Stimulated activated CD4-positive, alpha-beta T cell treated with anti-CD3 and anti-CD28 coated beads, Interleukin-1b, Interleukin-23, amount 100 ng/mL, for 4 hours (primary cell): ENCODE measurements at places on chromosomes 12 and 14.

- no peak for DNase-seq
Observed at GRCh38 chr12:114789276-114789675, 105.3 kb upstream of the TBX3 start.

GRCh38 chr12:116590561-116590960 lies 31.4 kb downstream of the MAP1LC3B2 start:
- DNase-seq, result no peak

- DNase-seq, result no peak
Observed at GRCh38 chr12:124380796-124381455, 86.0 kb downstream of the RFLNA start.

GRCh38 chr12:11652351-11653040 lies 3.0 kb downstream of the ETV6 start:
- no peak for DNase-seq

- DNase-seq, result no peak
Observed at GRCh38 chr12:68827895-68828671, 20.1 kb downstream of the MDM2 start.

DNA sequence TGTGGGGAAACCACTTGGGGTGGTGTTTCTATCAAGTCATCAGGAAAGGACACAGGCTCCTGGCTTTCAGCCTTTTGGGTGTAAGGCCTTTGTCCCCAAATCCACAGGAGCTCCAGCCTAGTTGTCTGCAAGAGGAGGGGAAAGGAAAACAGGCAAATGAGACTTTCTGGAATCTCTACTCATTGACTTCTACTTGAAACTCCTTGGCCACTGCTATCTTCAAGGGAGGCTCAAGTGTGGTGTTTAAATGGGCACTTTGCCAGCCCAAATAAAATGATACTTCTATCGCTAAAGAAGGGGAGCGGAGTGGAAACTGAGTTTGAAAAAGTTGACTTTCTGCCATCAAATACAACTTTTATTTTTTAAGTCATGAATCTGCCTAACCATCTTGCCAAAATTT lies 445.9 kb upstream of the RGS6 start:
- no peak for DNase-seq

DNA sequence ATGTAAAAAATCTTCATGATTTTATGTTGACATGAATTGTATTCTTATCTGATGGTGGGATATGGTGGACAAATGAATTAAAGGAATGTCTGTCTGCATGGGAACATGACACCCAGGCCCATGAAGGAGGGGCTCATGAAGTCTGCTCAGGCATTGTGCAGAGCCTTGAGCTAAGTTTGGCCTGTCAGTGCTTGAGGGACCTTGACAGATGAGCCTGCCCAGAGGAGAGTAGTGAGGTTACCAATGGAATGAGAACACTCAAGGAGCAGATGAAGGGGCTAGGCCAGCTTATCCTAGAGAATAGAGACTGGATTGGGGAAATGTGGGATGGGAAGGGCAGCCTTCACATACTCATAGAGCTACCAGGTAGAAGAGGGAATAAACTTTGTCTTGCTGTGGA lies 68.8 kb downstream of the TMX1 start:
- DNase-seq, result no peak

DNA sequence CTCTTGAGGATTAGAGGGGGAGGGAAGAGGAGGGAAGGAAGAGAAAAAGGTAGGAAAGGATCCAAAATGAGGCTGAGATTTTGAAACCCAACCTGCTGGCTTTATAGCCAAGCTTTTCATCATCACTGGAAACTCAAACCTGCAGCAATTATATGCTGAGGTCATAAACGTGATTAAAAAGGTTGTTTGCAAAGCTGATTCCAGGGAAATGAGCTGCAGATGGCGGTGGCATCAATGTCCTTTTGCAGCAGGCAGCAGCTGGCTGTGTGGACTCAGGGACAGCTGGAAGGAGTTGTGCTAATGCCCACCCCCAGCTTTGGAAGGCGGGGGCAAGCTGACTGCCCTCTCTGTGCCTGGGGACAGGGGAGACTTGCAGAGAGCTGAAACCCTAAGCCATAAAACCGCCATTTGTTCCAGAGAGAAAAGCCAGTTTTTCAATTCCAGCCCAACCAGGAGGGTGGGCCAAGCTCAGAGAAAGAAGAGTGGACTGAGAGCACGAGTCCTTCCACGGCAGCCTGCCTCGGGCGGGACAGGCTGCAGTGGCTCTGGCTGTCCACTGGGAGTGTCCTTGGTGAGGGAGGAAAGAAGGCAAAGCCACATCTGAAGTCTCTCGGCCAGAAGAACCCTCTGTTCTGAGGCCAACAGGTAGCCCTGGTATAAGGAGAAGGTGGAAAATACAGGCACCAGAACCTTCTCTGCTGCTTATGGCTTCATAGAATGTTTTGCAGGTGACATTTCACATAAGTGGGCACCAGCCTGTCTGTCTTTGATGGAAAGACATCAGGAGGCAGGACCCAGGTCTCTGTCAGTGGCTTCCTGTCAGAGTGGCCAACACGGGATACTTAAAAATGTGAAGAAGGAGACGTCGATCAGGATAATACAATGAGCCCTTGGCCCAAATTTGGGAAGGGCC lies 90.7 kb downstream of the SINHCAF start:
- no peak for DNase-seq

- no peak for DNase-seq
Observed at GRCh38 chr14:71414631-71415403, 507.6 kb downstream of the PCNX1 start.

- no peak for DNase-seq
Observed at GRCh38 chr12:126424696-126425095, 1359.5 kb downstream of the AACS start.

DNA sequence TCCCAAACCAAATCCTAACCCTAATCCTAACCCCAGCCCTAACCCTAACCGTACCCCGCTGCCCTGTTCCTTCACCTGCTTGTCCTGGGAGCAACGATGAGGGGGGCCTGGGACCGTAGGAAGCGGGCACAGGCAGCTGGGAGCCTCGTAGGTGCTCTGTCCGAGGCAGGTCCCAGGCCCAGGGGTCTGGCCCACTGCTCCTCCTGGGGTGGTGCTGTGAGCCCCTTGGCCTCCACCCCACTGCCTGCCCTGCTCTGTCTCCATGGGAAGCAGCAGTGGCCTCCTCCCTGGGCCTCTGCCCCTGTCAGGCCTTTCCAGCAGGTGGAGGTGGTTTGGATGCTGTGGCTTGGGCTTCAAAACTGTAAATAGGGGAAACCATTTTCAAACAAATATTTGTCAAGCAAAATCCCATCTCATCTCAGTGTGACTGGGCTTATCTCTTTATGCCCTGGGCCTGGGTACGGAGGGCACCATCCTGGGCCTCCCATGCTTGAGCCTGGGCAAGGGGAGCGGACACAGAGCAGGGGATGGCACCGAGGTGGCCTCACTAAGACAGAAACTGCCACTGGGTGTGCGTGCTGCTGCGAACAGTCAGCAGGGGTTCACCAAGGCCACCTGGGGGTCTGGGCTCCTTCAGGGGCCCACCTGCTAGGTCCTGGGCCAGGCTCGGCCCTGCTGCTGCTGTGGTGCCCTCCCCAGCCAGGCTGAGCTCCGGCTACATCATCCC lies 3.7 kb upstream of the BEGAIN start:
- DNase-seq, result no peak

DNA sequence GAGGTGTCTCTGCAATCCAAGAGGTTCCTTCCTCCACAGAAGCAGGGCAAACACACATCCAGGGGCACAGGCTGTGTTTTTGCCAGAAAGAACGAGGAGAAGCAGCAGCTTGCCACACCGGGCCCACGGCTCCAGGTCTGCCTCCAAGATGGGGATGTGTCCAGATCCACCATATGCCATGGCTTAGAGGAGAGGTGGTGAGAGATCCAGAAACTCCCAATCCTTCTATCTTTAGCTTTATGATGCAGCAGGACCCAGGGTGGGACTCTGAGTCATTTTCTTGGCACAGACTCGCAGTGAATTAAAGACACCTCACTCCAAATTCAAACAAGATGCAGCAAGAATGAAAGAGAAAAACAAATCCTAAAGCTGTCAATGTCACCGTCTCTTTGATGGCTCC lies 481.4 kb upstream of the TMEM132C start:
- no peak for DNase-seq

GRCh38 chr12:63021116-63021515 lies 86.2 kb upstream of the PPM1H start:
- no peak for DNase-seq

DNA sequence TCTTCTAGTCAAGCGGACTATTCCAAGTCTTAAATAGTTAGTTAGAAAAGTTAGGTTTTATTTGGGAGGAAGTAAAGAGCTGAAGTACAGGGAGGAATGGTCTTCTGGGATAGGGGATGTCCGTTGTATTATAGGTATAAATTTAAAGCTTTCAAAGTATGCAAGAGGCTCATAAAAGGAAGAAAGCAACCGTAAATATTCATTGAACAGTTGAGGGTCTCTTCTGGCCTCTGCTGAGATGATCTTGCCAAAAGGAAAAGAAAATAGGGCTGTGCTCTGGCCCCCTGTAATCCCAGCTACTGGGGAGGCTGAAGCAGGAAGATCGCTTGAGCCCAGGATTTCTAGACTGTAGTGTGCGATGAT lies 377 bp upstream of the TIMELESS start:
- no peak for DNase-seq

GRCh38 chr12:48070033-48070432 lies 35.8 kb downstream of the SENP1 start:
- no peak for DNase-seq

DNA sequence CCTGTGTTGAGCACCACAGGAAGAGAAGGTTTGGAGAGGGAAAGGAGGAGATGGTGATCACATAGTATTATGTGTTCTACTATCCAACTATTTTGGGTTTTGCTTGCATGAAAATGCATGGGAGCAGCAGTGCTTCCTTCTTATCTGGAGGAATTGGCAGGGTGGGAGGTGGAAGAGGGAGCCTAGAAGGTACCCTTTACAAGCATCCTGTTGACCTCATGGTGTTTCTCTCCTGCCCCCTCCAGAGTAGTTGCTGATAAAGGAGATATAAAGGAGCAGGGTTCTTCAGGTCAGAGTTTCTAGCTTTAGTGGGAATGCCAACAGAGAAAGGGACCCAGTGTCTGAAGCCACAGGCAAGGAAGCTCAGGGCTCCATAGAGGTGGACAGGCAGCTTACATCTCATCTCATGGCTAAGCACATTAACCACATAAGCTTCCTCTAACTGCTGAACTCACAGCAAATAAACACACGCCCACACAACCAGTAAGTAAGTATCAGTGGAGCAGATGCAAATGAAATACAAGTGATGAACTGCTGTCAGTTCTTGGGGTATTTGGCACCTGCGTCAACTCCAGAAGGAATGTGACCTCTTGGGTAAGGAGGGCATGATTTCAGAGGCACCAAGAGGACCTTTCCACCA lies 174.2 kb upstream of the SLC38A2 start:
- no peak for DNase-seq

GRCh38 chr12:4024701-4025100 lies 151.5 kb upstream of the PARP11 start:
- DNase-seq, result no peak

DNA sequence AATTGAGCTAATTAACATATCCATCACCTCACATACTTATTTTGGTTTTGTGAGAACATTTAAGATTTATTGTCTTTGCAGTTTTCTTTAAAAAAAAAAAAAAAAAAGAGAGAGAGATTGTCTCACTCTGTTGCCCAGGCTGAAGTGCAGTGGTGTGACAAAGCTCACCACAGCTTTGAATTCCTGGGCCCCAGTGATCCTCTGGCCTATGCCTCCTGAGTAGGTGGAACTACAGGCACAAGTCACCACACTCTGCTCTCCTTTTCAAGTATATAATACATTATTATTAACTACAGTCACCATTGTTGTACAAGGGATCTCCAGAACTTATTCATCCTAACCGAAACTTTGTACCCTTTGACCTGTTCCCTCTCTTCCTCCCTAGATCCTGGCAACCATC lies 64.0 kb downstream of the NUMB start:
- DNase-seq, result no peak

GRCh38 chr14:53956427-53957201 lies at the start of gene BMP4:
Gene BMP4 (minus strand): TSS chr14:53956825. CDS start chr14:53952222, 4,603 bp downstream.
- DNase-seq, result no peak

GRCh38 chr14:37709419-37710195 lies 114.2 kb downstream of the TTC6 start:
- no peak for DNase-seq

DNA sequence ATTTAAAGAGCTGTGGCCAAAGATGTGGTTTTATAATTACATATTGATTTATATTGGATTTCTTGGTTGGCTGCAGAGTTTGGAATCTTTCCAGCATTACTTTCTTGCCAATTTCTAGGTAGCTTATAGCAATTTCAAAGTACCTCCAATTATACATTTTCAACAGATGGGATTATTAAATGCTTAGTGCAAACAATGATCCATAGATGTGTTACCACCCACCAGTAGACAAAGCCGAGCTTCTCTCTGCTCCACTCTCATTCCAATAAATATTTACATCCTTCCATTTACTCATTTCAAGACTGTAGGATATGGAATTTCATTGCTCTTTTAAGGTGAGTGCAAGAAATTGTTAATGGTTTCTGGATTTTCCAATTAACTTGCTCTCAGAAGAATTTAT lies 21.6 kb upstream of the TMCC3 start:
- DNase-seq, result no peak

- no peak for DNase-seq
Observed at GRCh38 chr12:2341871-2342270, 289.1 kb downstream of the CACNA1C start.

DNA sequence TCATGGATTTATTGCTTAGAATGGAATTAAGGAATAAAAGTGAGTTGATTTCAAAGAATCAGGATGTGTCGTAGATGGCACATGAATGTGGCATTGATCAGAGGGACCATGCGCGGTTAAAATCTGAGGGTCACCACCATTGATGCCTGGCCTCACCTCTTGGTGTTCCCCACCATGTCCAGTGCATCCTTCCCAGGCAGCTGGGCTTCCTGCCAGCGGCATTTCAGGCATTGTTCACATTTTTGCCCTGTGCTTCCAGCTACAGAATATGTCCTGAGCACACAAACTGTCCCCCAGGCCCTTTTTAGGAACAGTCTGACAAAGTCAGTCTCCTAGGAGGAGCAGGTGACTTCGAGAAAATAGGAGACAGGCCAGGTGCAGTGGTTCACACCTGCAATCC lies 42.0 kb upstream of the TSPAN9 start:
- DNase-seq, result no peak

DNA sequence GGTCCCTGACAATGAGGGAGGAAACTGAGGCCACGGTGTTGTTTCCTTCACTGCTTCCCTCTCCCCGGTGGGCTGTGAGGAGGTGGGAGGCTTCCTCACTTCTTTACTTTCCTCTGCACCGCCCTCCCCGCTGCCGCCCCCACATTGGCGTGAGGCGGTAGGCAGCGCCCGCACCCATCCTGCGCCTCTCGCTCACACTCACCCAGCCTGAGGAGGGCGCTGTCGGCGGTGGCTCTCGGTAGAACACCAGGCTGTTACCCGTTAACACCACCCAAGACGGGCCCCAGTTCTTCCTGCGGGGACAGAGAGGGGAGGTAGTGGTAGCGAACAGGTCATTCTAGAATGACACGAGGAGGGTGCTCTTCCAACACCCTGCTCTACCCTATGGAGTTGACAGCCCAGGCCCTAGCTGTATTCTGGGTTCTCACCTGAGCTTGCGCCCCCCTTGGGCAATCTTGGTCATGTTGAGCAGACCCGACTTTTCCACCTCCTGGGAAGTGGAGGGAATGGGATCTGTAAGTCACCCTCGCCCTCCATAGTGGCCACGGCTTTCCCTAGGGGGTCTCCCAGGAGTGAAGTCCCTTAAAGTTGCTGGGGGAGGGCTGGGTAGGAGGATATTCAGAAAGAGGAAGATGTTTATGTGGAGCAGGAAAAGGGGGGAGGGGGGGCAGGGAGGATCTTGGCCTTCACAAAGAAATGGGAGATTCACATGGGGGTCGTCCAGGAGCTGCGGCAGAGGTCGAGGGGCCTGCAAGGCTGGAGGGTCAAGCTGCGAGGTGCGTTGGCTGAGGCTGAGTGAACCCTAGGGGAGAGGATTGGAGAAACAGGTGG lies 3.3 kb downstream of the ARHGAP9 start:
- DNase-seq, result peak; percentile 67
